ENCODE measurements at places on chromosomes 7 and 10.

DNA sequence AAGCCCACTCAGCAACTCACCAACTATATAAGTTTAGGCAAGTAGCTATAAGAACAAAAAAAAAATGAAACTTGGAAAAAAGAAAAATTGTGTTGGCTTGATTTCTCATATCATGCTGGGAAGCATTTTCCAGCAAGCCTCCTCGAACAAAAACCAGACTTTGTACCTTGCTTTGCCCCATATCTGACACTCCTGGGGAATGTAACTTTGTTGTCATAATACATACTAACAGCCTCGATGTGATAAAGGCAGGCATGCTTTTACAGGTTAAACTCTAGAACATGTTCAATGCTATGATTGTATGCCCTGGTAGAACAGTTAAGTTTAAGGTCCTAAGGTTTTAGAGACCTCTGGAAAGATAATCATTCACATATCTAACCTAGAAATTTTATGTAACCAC lies 11.6 kb downstream of the CFAP43 start:
- no peak for DNase-seq

- no peak for DNase-seq
Measured at GRCh38 chr10:66505003-66505657, 420.7 kb upstream of the LRRTM3 start.

DNA sequence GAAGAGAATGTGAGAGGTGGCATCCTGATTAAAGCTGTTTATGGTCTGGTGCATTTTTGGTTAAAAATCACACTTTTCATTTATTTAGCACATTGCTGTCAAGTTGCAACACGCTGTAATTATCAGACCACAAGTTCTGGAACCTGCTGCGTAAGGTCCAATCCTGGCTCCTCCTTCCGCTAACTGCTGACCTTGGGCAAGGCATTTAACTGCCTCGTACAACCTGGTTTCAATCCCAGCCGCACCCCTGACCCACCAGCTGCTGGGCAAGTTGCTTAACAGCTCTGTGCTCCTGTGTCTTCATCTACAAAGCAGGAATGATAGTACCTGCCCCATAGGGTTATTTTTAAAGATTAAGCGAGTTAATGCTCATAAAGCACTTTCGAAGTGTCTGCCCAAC lies 281.8 kb downstream of the PAXIP1 start:
- DNase-seq, result no peak

GRCh38 chr10:90779548-90779947 lies 78.3 kb downstream of the HTR7 start:
- no peak for DNase-seq

GRCh38 chr7:41699516-41699915 lies 3.4 kb downstream of the INHBA start:
- no peak for DNase-seq

GRCh38 chr7:149471289-149471953 lies 10.6 kb upstream of the ZNF777 start:
- DNase-seq, result no peak

GRCh38 chr10:22436526-22436892 lies 91.2 kb downstream of the SPAG6 start:
- no peak for DNase-seq

GRCh38 chr10:102086196-102086595 lies 21.0 kb downstream of the HPS6 start:
- DNase-seq, result no peak

- no peak for DNase-seq
Measured at GRCh38 chr10:124279882-124280281, 138.8 kb downstream of the OAT start.

DNA sequence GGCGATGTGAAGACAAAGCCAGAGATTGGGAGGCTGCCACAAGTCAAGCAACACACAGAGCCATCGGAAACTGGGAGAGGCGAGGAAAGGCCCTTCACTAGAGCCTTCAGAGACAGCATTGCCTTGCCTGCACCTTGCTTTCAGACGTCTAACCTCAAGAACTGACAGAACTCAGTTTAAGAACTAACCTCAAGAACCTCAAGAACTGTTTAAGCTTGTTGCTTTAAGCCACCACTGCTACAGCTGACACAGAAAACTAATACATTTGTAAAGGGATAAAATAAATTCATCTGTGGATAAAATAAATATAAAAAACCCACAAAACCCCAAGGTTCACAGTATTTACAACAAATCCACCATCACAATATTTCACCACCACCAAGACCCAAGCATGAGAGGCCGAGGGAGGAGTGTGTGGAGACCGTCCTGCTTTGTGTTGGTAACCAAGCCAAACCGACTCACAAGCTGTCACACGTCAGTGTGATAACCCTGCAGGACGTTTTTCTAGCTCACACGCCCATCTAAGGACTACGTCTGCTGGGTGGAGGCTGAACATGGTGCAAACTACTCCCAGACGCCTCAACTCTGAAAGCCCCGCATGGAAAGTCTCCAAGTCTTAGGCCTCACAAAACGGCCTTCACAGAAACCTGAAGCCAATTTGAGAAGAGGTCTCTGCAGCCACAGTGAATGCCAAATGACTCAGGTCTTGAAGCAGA lies 116.8 kb downstream of the ABLIM1 start:
- peak; percentile 75 for DNase-seq

GRCh38 chr10:132691711-132692153 lies 94.2 kb downstream of the NKX6-2 start:
- no peak for DNase-seq

- DNase-seq, result no peak
Measured at GRCh38 chr10:68348265-68348741, 15.6 kb upstream of the PBLD start.

GRCh38 chr10:102627736-102628293 lies 16.5 kb upstream of the TRIM8 start:
- no peak for DNase-seq

DNA sequence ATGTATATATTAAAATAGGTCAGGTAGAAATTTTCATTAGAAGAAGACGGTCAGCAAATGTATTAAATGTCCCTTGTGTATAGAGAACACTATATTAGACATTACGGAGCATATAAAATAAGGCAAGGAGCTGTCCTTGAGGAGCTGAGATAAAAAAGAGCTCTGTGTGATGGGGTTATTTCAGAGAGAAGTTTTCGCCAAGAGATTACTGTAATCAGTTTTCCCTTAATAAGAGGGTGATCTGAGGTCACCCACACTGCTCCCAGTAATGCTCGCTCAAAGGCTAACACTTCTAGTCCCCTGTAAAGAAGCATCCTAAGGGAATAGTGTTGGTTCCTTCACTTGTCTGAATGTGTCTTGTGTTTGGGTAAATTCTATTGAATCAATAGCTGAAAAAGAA lies 86.7 kb upstream of the PRR15 start:
- no peak for DNase-seq

DNA sequence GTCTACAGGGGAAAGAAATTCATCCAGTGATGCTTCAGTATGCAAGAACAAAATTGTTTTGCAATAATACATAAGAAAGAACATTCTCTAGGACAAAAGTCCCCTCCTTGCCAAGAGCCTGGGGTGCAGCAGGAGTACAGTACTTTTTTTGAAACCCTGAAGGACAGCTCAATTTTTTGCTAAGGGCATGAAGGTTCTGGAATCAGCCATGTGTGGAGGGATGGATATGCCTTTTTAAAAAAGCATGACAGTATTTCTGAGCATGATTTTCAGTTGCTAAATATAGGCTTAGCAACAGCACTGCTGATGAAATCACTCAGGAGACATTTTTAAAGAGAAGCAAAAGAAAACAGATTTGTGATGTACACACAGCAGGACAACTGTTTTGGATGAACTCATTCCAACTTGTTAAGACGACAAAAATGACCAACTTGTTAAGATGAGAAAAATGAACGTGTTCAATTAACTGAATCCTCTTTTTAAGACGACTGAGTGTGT lies 39.3 kb downstream of the HBP1 start:
- DNase-seq, result no peak

DNA sequence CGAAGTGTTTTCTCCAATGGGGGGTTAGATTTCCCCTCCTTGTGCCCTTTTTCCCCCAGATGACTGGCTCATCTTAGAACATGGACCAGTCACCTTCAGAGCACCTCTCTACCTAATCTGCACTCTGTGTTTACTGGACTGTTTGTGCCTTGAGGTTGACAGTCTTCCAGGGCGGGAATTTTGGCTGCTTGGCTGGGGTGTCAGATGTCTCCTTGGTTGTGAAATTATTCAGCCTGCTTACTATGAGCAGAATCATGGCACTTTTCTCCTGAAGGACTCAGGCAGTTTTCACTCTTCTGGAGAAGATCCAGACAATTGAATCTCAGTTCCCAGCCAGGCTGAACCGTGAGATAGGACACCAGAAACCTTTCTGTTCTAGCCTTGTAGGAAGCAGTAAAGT lies 60.3 kb upstream of the NFKB2 start:
- no peak for DNase-seq

DNA sequence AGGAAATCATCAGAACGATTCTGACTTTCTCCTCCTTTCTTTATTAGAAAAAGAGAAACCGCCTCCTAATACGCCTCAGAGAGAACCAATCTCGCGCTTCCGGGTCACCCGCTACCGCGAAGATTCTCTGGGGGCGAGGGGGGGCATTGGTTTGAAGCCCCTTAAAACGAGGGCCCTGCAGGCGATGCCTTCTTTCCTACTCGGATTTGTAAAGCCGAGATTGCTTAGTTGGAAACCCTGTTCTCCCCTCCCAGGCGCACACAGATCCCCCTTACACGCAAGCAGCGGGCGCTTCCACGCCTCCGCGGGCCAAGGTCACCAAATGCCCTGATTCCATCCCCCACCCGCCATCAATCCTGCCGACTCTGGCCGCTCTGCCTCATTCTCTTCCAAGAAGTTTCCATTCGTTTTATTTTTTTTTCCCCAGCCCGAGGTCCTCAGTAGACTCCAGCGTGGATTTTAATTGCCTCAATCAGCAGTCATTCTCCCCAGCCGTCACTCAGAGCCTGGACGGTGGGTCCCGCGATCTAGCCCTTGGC lies 1.1 kb upstream of the GAD2 start:
- no peak for DNase-seq

DNA sequence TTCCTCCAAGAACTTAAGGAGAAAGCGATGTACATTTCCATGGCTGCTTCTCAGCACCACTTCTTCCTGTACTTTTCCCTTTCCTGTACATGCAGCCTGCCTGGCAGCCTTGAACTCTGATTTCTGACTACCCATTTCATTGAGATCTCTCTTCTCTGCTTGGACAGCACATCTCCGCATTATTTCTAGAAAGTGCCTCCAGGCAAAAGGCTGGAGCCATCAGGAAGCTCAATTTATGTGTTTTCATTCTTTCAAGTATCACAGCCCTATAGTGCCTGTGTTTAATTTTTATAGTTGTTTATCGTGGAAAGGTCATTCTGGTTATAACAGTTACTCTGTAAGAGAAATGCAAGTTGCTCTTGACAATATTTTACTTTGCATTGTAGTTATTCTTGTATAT lies 688.0 kb upstream of the ANKRD30A start:
- no peak for DNase-seq

Measured in stimulated activated CD8-positive, alpha-beta memory T cell treated with anti-CD3 and anti-CD28 coated beads, Interleukin-15, amount 100 ng/mL, for 48 hours (primary cell).